CD4-positive, alpha-beta T cell treated with Interleukin-15 for 4 hours (primary cell): ENCODE measurements at places on chromosomes 1 and 21.
A peak's percentile ranks its signal among the peaks of the same experiment; 100 is the strongest.

DNA sequence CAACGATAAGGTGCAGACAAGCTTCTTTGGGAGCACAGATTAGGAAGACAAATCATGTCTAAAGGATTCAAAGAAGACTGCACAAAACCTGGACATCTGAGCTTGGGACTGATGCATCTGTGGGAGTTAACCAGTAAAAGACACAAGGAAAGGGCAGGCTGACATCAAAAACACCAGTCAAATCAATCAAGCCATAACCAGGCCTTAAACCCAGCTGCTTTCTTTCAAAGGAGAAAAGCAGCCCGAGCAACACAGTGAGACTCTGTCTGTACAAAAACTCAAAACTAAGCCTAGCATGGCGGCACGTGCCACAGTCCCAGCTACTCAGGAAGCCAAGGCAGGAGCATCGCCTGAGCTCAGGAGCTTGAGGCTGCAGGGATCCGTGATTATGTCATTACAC lies 411.6 kb downstream of the SMYD3 start:
- DNase-seq = no peak

DNA sequence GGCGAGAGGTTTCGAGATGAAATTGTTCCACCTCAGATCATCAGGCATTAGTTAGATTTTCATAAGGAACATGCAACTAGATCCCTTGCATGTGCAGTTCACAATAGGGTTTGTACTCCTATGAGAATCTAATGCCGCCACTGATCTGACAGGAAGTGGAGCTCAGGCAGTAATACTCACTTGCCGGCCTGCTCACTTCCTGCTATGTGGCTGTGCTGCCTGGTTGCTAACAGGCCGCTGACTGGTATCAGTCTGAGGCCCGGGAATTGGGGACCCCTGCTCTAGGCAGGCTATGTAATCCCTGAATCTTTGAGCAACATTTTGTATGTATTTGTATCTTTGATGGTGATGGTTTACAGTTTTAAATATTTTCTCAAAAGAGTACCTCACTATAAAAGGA lies 32.5 kb downstream of the XKR8 start:
- DNase-seq = peak; percentile 57

DNA sequence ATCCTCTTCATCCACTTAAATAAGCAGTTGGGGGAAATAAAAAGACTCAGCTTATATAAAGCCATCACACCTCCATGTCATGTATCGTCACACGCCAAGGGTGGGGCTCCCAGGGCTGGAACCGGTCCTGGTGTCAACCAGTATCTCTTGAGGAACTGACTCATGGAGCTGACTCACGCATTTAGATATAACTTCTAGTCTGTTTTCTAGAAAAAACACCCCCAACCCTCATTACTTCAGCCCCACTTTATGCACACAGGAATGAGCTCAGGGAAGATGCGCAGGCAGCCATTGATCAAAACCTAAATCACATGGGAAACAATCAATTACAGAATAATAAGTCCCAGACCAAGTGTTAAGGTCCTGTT lies 6.9 kb upstream of the IL22RA1 start:
- peak; percentile 51 for DNase-seq

- DNase-seq = peak; percentile 6
These were observed 123.6 kb downstream of the DTL start for GRCh38 chr1:212158912-212159796.

DNA sequence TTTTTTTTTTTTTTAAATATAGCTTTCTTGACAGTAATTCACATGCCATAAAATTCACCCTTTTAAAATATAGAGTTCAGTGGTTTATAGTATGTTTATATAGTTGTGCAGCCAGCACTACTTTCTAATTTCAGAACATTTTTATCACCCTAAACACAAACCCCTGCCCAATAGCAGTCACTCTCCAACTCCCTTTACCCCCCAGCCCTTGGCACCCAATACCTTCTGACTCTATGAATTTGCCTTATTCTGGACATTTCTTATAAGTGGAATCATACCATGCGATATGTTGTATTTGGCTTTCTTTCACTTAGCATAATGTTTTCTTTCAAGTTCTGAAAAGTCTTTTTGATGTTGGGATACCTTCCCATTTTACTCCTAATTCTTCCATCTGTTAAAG lies 42.5 kb upstream of the NEXN start:
- DNase-seq = no peak

- DNase-seq = peak; percentile 82
These were observed 203.2 kb upstream of the SGIP1 start for GRCh38 chr1:66330722-66331141.

DNA sequence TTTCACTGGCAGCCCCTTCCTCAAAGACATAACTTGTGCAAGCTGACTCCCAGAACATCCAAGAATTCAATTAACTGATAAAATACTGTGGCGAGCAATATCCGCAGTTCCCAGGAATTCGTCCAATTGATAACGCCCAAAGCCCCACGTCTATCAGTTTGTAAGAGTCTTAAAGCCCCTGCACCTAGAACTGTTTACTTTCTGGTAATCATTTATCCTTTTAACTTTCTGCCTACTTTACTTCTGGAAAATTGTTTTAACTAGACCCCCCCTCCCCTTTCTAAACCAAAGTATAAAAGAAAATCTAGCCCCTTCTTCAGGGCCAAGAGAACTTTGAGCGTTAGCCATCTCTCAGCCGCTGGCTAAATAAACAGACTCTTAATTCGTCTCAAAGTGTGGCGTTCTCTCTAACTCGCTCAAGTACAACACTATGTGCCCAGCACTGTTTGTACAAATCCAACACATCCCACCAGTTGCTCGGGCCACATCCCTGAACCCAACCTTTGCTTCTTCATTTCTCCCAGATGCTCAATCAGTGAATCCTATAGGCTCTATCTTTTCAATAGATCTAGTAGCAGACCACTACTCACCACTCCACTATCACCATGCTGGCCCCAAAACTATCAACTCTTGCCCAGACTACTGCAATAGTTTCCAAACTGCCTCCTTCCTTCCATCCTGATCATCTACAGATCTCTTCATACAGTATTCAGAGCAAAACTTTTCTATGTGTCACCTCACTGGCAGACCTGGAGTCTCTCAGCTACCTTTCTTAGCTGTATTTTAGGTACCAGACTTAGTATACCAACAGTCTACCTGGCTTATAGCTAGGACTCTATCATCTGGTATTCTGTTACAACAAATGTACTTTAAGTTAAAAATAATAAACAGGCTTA lies 3.3 kb upstream of the CHD1L start:
- DNase-seq = no peak

DNA sequence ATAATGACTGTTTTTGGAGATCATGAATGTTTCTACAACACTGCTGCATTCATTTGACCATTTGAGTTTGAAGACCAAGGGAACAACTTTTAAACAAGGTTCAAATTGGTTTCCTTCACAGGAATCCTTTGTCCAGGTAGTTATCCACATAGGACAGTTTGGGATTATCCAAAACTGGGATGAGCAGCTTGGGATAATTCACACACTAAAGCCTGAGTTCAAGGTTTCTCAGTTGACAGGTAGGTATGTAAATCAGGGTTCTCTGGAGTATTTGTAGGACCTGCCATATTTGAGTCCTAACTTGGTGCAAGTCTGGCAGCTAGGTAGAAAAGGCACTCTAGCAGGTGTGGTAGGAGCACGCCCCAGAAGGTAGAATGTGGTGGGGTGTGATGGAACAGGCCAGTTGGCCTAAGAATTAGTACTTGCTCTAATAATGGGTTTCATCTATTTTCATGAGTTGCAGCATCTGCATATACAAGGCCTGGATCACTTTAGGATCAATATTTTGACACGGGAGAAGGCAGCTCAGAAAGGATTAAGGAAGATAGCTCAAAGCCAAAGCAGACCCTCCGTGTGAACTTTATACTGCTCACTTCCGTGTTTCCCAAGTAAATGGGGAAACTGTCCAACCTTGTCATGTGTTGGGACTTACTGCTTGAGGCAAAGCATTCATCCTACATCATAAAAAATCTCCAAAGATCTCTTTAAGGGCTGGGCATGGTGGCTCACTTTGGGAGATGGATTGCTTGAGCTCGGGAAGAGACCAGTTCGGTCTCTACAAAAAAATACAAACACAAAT lies 14.1 kb upstream of the RAB42 start:
- DNase-seq = no peak

- DNase-seq = no peak
These were observed 4.0 kb upstream of the PROX1 start for GRCh38 chr1:213983493-213984386.

DNA sequence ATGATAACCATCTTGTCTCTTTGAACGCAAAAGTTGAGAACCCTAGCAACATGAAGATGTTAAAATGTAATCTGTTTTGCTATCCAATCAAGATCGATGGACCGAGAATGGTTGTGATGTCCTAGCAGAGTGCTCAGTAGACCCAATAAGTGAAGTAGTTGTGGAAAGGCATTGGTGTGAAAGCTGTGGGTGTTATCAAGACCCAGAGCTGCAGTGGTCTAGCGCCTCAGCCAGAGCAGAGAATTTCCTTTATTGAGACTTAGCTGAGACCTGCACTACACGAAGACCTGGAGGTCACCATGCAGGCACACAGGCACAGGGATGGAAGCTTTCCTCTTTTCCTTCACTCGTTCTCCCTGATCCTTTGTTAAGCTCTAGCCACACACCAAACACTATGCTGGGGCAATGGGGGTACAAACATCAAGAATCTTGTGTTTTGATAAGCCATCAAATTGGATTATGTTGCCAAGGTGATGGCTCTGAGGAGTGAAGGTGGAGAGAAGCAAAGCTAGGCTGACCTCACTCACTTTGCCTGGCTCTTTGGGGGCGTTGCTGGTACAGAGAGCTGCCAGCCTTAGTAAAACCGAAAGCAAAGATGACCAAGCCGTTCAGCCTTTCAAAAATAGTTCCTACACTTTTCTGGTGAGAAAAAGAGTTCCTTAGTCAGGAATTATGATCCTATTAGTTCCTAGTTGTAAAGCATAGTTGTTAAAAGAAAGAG lies 24.1 kb downstream of the METTL13 start:
- no peak for DNase-seq

- peak; percentile 57 for DNase-seq
These were observed 1.7 kb downstream of the PIP5K1A start for GRCh38 chr1:151199873-151200581.

DNA sequence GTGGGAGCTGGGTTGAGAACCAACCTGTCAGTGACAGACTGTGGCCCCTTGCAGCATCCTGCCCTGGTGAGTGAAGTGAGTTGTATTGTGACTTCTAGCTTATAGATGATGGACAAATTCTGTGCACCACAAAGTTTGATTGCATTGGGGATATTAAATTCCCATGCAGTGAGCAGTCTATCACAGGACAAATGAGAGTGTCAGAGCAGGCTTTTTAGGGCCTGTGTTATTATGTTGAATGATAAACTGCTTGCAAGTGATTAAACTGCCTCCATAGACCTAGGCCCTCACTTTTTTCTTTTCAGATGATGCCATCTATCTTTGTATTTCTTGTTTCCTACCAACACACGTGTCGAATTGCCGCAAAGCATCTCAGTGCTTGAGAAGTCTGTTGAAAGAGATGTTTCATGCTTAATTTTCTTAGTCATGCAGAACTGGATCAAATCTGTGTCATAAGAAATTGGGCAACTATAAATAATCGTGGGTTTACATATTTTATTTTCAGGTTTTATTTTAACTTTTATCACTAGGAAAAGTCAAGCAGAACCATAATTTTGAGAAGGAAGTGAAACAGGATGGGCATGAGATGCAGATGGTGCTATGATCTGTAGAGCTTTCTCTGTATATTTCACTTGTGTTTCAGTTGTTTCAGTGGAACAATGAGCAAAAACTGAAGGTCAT lies 199.2 kb downstream of the S1PR1 start:
- no peak for DNase-seq

- no peak for DNase-seq
These were observed 40.7 kb downstream of the TOMM20 start for GRCh38 chr1:235087906-235088305.

DNA sequence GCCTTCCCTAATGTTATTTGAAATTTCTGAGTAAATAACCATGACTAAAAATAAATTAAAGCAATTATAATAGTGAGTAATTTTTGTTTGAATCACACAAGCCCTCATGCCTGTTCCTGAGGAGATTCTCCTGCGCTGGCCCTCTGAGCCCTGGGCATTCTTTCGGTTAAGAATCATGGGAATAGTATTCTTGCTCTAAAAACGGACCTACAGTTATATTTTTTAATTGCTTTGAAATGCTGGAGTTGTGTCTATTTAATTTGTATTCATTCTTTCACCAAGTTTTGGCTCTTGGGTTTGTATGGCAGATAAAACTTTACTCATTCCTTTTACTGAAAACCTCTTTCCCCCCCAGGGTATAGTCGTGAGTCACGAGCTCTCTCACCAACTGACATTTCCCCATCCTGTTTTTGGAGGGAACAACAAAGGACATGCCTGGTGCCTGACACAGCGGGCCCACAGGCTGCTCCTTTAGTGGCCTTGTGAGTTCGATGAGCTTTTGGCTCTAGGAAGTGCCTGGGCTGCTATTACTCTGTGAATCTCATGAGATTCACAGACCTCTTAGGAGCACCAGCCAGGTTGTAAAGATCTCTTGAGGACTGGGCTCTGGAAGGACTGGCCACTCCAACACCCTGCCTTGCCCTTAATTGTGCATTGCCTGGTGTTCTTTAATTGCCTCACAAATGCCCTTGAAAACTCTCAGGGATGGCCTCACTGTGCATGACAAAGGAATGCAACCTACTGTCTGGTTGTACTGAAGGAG lies 58.6 kb downstream of the DDR2 start:
- DNase-seq = no peak

GRCh38 chr1:215076322-215076721 lies 6.2 kb upstream of the KCNK2 start:
- DNase-seq = no peak

DNA sequence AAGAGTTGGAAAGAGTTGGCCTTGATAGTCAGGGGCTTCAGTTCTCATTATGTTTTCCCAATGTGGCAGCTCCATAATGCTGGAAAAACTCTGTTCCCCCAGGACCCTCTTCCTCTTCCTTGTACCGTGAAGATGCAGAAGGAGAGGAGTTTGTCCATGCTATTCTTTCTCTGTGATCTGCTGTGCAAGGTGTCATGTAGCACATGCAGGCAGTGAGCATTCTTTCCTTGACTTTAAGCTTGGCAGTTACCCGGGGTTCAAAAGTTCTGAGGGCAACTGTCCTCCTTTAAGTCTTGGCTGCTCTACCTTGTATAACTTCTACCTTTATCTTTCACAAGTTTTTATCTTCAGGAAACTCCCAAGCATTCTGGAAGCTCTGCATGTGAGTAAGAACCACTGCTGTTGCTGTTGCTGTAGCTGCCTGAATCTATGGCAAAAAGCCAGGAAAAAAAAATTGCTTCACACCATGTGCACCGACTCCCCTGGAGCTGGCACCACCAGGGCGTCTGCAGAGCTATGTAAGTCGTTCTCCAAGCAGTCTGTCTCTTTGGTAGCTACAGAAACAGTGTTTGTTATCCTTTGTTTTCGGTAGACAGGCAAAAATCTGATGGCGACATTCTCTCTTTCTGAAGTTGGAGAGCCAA lies 42.7 kb upstream of the SLC16A1 start:
- no peak for DNase-seq

DNA sequence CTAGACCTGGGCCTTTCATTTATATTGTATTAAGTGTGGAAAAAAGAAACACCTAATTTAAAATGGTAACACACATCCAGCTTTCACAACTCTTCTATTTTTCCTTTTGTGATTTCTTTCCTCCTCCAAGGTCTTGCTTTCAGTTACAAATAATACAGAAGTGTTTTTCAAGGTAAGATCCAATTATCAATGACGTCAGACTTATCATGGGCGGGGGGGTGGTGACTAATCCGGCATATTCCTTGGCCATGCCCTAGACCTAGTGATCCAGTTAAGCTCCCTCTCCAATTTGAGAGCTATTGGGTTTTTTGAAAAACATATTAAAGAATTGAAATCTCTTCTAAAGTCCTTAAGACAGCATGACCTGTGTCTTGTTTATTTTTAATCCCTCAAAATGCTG lies 669.9 kb upstream of the NR5A2 start:
- no peak for DNase-seq
